ENCODE measurements at places on chromosomes 16 and 17. TPM values are rescaled to one million over a fixed set of nuclear protein-coding genes. Genes with fewer than 3 reads are reported as not detected.

The KCNJ18 gene
- not detected for total RNA-seq

The TLCD1 gene
- total RNA-seq: 12.6 TPM

The HP gene
- total RNA-seq: 20.8 TPM

The NPIPB12 gene
- total RNA-seq: 14.9 TPM

The XYLT1 gene
- 16.6 TPM for total RNA-seq

The PLA2G10 gene
- not detected for total RNA-seq

The GGT6 gene
- 1.1 TPM for total RNA-seq

The ADAD2 gene
- 1.2 TPM for total RNA-seq

The CLEC18A gene
- 3.2 TPM for total RNA-seq

The VKORC1 gene
- total RNA-seq: 38.6 TPM

The PRAC1 gene
- total RNA-seq: not detected

The CXCL16 gene
- 25.2 TPM for total RNA-seq

The CBX2 gene
- 0.84 TPM for total RNA-seq

The DHX58 gene
- 27.1 TPM for total RNA-seq

The TAC4 gene
- total RNA-seq: not detected

The LHX1 gene
- not detected for total RNA-seq

The MFAP4 gene
- 7.2 TPM for total RNA-seq

The NFAT5 gene
- 52.8 TPM for total RNA-seq

The SEZ6L2 gene
- 302 TPM for total RNA-seq

The HAPSTR1 gene
- 70.3 TPM for total RNA-seq

The C1QTNF8 gene
- total RNA-seq: not detected

The EFCAB5 gene
- total RNA-seq: not detected

The RPUSD1 gene
- 22.3 TPM for total RNA-seq

The HS3ST2 gene
- 4.5 TPM for total RNA-seq

The KRT36 gene
- 0.28 TPM for total RNA-seq

The MYLK3 gene
- total RNA-seq: 0.83 TPM

The ZNF469 gene
- 2.7 TPM for total RNA-seq

The FBXL16 gene
- 0.17 TPM for total RNA-seq

The SLFN12L gene
- 0.79 TPM for total RNA-seq

The GAS7 gene
- total RNA-seq: 4.1 TPM

The GPR179 gene
- 0.10 TPM for total RNA-seq

The ZFP3 gene
- 3.0 TPM for total RNA-seq

The HSD11B2 gene
- 0.69 TPM for total RNA-seq

The ATP2A1 gene
- total RNA-seq: 0.17 TPM

The LDHD gene
- 21.6 TPM for total RNA-seq

The PTX4 gene
- total RNA-seq: 0.55 TPM

The CYGB gene
- total RNA-seq: 9.5 TPM

The ST6GALNAC1 gene
- total RNA-seq: not detected

The WNT9B gene
- 0.36 TPM for total RNA-seq

The KRTAP1-1 gene
- not detected for total RNA-seq

The TEPSIN gene
- total RNA-seq: 23.5 TPM

The EVI2A gene
- total RNA-seq: 8.5 TPM

The RNFT1 gene
- total RNA-seq: 23.9 TPM

The CDH3 gene
- 2.5 TPM for total RNA-seq

The CLEC18B gene
- total RNA-seq: 10.9 TPM

The ITGA2B gene
- 1.4 TPM for total RNA-seq

The INTS2 gene
- 10.1 TPM for total RNA-seq

The NPW gene
- not detected for total RNA-seq

The DBF4B gene
- 2.4 TPM for total RNA-seq

The CES5A gene
- total RNA-seq: not detected

The AKTIP gene
- 40.1 TPM for total RNA-seq

The ABCC6 gene
- total RNA-seq: 3.7 TPM

The KCNG4 gene
- total RNA-seq: not detected

The PKMYT1 gene
- total RNA-seq: 2.9 TPM

The CRHR1 gene
- total RNA-seq: not detected

The NTN1 gene
- total RNA-seq: 0.12 TPM

The NDUFB10 gene
- 134 TPM for total RNA-seq

The DOC2B gene
- 8.7 TPM for total RNA-seq
